ENCODE measurements at places on chromosomes 2 and 18.

GRCh38 chr2:4745056-4745991, 946.9 kb upstream of the SOX11 start:
- no peak for DNase-seq

- DNase-seq, result peak; percentile 73
Measured at GRCh38 chr2:96342085-96342484, 6.5 kb downstream of the NCAPH start.

DNA sequence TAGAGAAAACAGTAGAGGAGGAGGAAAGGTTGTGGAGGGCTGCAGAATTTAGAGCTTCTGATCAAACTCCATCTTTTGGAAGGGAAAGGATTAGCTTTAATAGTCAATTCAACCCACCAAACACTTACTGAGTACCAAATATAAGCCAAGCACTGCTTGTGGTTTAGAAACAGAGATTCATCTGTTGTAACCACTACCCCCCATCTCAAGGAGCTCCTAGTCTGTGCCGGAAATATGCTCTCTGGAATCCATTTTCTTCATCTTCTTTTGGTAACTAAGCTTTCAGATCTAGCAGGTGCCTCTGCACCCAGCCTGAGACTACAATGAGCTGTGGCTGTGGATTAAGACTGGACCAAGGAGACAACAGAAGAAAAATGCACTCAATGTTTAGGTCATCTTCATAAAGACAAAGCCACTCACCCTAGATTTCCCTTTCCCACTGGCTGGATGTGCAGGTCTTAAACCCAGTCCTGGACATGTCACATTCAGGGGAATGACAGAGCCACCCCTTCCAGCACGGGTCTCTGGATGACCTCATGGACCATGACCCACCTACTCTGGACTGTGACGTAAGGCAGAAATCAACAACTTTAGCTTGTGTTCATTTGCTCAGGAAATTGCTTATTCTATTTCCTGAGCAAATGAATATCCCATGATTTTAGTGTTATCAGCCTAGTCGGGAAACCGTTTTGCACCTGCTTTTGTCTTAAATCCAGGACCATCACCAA, 52.9 kb downstream of the EPB41L3 start:
- DNase-seq, result no peak

- DNase-seq, result no peak
Measured at GRCh38 chr2:101512993-101513392, 38.1 kb upstream of the RFX8 start.

DNA sequence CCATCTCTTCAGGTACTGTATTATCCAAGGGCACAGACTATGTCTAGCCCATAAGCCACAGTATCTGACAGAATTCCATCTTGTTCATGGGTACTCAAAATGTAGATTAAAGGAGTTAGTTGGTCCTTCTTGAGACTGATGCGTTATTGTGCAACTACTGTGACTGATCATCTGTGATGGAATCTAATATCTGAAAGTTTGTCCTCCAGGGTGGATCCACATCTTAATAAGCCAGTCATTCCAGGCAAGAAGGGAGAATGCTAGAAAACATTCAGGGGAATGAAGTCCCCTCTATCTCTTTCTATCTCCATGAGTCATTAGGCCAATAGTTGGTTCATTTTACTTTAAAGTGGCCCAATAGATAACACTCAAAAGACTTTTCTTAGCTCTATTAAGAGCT, 252.6 kb downstream of the EXOC6B start:
- no peak for DNase-seq

- no peak for DNase-seq
Measured at GRCh38 chr2:170582751-170583463, 132.2 kb upstream of the SP5 start.

DNA sequence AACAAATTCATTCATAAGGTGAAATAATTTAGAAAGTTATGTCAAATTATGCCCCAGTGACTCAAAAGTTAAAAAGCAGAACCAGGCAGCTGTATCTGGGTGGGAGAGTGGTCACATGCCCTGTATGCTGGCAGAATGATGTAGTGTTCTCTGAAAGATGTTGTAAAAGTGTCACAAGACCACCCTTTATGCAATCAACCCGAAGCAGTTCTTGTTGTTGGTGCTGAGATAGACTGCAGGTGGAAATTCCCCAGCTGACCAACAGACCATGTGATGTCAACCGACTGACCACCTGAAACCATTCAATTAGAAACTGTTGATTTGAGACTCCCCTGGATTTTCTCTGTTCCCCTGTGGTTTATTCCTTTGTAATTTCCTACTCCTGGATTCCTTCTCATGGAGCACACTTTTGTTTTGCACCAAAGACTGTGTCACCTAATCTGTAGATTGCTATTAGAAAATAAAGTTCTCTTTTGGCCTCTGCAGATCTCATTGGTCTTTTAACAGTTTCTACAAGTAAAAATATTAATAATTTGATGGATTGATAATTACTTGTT, 1341.3 kb upstream of the LRRTM1 start:
- DNase-seq, result no peak

GRCh38 chr2:41735476-41735875, 312.3 kb upstream of the PKDCC start:
- no peak for DNase-seq

DNA sequence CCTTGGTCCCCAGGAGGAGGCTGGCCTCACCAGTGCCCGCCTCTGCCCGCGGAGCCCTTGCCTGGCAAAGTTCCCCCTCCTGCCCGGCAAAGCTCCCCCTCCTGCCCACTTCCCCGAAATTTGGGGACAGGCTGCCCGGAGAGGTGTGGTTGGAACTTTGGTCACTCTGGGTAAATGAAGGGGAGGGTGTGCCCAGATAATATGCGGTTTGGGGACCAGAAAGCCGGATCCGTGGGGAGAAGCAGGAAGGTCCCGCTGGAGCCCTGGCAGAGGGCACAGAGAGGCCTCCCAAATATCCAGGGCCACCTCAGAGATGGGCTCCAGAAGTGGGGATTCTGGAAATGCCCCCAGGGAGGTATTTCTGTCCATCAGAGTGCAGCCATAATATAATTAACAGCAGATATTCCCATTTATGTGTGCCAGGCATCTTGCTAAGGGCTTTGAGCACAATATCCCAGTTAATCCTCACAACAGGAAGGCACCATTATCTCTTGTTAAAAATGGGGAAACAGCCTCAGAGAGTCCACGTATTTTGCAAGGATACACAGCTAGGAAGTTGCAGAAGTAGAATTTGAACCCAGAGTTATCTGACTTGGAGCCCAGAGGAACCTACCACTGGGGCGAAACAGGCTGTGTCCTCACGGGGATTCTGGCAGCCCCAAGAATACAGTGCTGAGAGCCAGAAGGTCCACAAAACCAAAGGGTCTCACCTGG, 914 bp downstream of the STEAP3 start:
- DNase-seq, result no peak

DNA sequence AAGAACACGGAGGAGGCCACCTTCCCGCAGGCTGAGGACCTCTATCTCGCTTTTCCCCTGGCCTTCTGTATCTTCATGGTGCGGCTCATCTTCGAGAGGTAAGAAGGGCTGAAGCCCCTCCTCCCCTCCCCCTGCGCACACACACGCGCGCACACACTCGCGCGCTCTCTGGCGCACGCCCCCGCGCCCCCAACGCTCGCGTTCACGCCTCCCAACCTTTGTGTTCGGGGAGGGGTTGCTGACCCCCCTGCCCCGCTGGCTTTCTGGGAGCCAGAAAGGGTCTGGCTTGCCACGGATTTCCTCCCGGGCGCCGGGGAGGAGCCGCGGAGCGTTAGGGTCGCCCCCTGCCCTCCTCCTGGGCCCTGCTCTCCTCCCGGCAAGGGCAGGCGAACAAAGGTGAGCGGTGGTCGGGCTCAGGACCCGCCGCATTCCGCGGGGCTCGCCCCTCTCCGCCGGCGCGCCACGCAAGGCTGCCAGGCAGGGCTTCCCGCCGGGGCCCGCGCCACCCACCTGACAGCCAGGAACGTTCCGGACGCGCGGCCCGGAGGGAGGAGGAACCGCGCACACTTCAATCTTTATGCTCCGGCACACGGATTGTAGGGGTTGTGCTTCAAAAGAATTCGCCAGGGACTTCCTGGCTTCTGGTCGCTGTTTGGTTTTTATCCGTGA, 583 bp downstream of the CERS6 start:
- peak; percentile 69 for DNase-seq

GRCh38 chr2:197615016-197615652, 60.3 kb downstream of the RFTN2 start:
- DNase-seq, result peak; percentile 37

DNA sequence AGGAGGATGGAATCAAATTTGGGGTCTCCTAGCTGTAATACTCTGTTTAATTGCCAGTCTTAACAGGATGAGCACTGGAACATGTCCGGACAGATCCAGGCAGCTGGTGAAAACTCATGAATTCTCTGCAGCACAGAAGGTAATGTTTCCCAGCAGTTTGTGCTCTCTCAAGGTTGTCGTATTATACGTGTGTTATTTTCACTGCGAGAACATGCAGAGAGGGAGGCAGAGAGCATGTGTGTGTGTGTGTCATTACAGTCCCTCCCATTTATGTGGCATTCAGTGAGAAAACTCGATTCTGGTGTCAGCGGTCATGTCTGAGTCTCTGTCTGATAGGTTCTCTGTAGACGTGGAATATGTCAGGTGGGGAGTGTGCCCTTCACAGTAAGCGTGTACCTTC, 150.2 kb upstream of the POU3F3 start:
- DNase-seq, result no peak

- DNase-seq, result no peak
Measured at GRCh38 chr18:42326752-42327151, 371.7 kb downstream of the PIK3C3 start.

All from right lobe of liver (tissue), 6 donors.